ENCODE measurements at places on chromosomes 3 and 15. TPM values are rescaled to one million over a fixed set of nuclear protein-coding genes. Genes with fewer than 3 reads are reported as not detected.
A peak's percentile ranks its signal among the peaks of the same experiment; 100 is the strongest.

DNA sequence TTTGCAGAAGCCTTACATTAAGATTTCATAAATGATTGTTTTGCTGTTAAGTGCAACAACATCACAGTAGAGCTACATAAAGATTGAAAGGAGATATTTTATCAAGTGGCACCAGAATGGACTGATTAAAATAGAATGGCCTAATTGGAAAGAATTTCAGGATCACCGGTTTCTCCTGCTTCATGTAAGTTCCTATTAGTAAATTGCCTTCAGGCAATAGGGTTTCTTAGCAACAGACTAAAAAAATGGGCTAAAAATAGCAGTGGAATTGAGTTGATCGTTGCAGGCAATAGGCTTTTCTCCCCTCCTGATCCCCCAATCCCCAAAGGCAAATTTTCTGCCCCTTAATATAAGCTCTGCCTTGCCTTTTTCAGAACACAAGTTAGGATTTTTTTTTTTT, 917 bp downstream of the LNP1 start:
- peaks cover 45% of the 10 kb centered on the region for H3K4me1 ChIP-seq
- no peaks in the 10 kb centered on the region for H3K27me3 ChIP-seq
- no peaks in the 10 kb centered on the region for H3K36me3 ChIP-seq
- no peak overlapping the region for H3K27ac ChIP-seq
- DNase-seq, result no peak

GRCh38 chr3:56157693-56158362, 310.4 kb downstream of the ERC2 start:
- no peak overlapping the region for H3K4me3 ChIP-seq
- no peaks in the 10 kb centered on the region for H3K27me3 ChIP-seq
- DNase-seq, result peak; percentile 45
- no peaks in the 10 kb centered on the region for H3K36me3 ChIP-seq

DNA sequence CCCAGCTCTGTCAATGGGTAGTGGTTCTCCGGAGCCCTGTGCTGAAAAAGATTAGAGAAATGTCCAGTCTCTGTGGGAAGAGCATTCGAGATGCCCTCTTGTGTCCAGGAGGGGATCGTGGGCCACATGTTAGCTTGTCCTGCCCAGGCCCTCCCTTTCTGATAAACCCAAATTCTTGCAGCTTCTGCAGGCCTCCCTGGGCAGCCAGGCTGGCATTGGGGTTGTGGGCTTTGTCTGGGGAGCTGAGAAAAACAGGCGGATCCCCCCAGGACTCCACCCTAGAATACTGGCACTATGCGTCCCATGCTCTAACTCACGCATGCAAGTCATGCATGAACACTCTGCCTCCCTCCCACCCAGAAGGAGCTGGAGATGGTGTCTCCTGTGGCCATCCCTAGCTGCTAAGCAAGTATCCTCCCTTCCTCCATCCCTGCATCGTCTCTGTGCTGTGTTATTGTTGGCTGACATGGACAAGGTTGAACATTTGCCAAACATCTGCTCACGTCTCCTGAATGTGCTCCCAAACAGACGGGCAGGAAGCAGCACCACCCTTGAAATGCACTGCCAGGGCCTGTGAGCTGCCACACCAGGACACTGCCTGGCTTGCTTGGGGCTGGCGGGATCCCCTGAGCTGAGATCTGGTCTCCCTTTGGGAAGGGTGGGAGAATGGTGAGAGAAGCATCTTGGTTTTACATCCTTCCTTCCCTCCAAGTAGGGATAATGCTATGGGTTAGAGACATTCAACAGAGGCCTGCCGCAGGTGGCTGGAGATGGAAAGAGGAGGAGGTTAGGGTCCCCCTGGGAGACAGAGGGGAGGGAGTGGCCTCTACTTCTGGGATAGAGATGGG, 26.5 kb downstream of the CFAP161 start:
- peak overlapping the region; percentile 76 for H3K27ac ChIP-seq
- H3K27me3 ChIP-seq, result peaks cover 12% of the 10 kb centered on the region
- peak; percentile 27 for DNase-seq
- H3K36me3 ChIP-seq, result no peaks in the 10 kb centered on the region
- no peak overlapping the region for H3K4me3 ChIP-seq

- no peak overlapping the region for H3K4me3 ChIP-seq
- no peak for DNase-seq
- no peaks in the 10 kb centered on the region for H3K4me1 ChIP-seq
These were observed 454.7 kb downstream of the PYDC2 start for GRCh38 chr3:191915712-191916111.

Gene GUCA1C
- total RNA-seq, result not detected

Gene RGMA
- total RNA-seq, result 2.9 TPM

GRCh38 chr15:69316291-69316690, 17.6 kb downstream of the PAQR5 start:
- H3K27me3 ChIP-seq, result no peaks in the 10 kb centered on the region
- H3K4me3 ChIP-seq, result no peak overlapping the region
- no peaks in the 10 kb centered on the region for H3K36me3 ChIP-seq
- H3K27ac ChIP-seq, result no peak overlapping the region
- peaks cover 12% of the 10 kb centered on the region for H3K4me1 ChIP-seq
- DNase-seq, result no peak

Gene XYLB
- total RNA-seq, result 2.4 TPM

- H3K36me3 ChIP-seq, result no peaks in the 10 kb centered on the region
- no peak for DNase-seq
- no peaks in the 10 kb centered on the region for H3K4me1 ChIP-seq
- no peak overlapping the region for H3K27ac ChIP-seq
- H3K27me3 ChIP-seq, result no peaks in the 10 kb centered on the region
These were observed 13.8 kb downstream of the XCR1 start for GRCh38 chr3:46013316-46014094.

DNA sequence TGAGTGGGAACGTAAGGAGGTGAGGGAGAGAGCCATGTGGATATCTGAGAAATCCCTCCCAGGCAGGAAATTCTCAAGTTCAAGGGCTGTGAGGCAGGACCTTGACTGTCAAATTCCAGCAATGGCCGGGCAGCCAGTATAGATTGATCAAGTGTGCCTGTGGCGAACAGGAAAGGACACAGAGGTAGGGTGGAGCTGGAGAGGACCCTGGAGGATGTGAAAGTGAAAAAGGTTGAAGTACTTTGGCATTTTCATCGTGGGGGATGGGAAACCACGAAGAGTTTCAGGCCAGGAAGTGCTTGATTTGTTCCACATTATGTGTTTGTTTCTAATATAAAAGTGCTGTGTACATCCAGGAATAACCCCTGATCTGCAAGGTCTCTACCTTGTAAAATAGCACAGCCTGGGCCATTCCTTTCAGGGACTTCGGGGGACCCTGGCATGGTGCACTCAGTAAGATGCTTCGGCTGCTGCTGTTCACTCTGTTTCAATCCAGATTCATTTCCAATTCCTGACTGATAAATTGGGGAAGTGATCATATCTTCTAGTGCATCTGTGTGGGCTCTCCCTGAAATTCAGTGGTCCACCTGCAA, 156.6 kb downstream of the MCTP2 start:
- no peak overlapping the region for H3K27ac ChIP-seq
- H3K4me1 ChIP-seq, result no peaks in the 10 kb centered on the region
- no peak overlapping the region for H3K4me3 ChIP-seq
- no peaks in the 10 kb centered on the region for H3K27me3 ChIP-seq

DNA sequence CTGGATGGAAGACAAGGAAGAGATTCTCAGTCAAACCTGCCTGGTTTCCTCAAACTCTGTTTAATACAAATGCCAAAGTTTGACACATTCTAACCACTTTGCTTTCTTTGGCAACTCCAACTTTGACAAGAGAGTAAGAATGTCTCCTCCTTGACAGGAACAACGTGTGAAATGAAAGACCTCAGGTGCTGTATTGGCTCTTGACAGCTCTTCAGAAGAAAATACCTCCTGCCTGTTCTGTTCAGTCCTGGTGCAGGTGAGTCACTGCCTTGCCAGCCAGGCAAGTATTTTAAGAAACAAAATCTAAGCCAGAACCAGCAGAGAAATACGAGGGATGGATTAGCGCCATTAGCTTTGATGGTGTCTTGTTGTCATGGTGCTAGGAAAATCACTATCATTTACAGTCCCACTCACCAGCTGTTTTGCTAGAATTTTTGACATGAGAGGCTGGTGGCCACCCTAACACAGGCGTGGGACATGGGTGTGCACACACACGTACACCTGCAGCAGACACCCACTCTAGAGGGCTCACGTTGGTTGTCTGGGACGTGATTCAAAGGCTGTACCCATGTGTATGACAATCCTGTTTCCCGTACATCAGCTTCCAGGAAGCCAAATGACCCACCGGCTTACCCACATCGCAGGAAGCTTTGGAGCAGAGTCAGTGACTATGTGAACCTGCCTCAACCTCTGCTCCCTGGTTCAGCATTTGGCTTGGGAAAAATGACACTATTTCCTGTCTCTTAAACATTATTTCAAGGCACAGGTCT, 60.4 kb downstream of the CCNL1 start:
- H3K4me1 ChIP-seq, result no peaks in the 10 kb centered on the region
- H3K27me3 ChIP-seq, result no peaks in the 10 kb centered on the region
- no peak for DNase-seq
- H3K27ac ChIP-seq, result no peak overlapping the region
- H3K36me3 ChIP-seq, result no peaks in the 10 kb centered on the region
- no peak overlapping the region for H3K4me3 ChIP-seq

Gene SLC9C1
- total RNA-seq, result not detected

Gene MED12L
- total RNA-seq, result 5.2 TPM

Gene RAB6B
- total RNA-seq, result 4.3 TPM
